ENCODE measurements at places on chromosomes 7 and 10.

DNA sequence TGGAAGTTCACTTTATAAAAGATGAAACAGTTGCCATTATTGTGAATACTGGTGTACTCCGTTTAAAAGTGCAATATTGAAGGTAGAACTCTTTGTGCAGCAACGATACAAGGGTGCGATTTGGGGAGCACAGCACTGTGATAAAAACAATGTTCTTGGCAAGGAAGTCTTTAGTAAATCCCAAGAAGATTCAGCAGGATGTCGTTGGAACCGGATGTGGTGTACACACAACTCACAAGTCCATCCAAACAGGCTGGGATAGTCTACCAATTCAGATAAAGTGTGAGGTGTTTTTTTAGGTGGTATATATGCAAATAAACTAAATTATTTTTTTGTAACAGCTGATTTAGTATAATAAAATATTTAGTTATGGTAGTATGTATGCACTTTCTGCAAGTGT is 46.7 kb downstream of the ZNF777 start:
- no peak for DNase-seq

DNA sequence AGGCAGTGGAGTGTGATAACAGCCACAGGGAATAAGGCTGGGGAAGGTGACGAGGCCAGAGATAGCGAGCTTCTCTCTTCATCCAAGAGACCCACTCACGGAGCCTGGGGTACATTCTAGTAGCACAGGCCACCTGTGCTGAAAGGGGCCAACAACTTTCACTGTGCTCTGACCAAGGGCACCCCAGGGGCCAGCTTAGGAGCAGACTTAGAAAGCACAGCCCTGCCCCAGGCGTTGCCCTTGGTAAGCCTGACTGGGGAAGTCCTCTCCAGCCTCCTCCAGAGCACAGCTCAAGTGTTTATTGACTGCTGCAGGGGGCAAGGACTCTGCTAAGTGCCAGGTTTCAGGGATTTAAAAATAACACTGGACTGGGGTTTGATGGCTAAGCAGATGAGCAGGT is 44.7 kb downstream of the EBF3 start:
- no peak for DNase-seq

DNA sequence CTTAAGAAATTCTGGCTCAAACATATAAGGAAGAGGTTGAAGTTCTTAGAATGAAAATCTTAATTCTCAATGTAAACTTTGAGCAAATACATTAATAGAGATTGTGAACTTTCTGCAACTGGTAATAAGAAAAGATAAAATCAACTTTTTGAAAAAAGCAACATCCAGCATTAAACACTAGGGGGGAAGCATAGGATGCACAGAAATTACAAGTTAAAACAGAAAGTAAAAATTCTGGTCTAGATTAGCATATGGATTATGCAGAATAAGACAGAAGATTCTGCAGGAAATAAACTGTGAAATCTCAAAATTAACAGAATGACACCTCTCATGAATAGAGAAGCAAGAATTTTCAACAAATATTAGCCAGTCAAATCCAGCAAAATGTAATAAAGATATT is 38.0 kb upstream of the CAV2 start:
- DNase-seq, result no peak

DNA sequence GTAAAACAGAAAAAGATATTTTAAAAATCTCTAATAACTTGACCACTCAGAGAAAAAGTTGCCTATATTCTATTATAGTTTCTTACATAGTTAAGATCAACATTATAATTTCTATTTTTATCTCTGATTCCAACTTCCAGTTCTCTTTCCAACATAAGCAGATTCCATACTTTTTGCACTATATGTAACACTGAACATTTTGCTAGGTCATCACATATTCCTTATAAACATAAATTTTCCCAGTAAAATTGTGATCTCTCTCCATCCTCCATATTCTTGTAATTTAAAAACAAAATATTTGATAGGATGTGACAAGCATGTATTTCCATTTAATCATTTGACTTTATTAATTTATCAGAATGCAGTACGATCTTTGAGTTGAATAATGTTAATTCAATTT is 170.4 kb upstream of the THSD7A start:
- no peak for DNase-seq

- DNase-seq, result no peak
Observed at GRCh38 chr7:23787272-23787671, 77.3 kb downstream of the STK31 start.

GRCh38 chr7:94656658-94656924 is 658 bp upstream of the SGCE start:
- no peak for DNase-seq

GRCh38 chr10:124344266-124344590 is 74.5 kb downstream of the OAT start:
- no peak for DNase-seq

- DNase-seq, result no peak
Observed at GRCh38 chr7:32532086-32532485, 36.8 kb downstream of the AVL9 start.

DNA sequence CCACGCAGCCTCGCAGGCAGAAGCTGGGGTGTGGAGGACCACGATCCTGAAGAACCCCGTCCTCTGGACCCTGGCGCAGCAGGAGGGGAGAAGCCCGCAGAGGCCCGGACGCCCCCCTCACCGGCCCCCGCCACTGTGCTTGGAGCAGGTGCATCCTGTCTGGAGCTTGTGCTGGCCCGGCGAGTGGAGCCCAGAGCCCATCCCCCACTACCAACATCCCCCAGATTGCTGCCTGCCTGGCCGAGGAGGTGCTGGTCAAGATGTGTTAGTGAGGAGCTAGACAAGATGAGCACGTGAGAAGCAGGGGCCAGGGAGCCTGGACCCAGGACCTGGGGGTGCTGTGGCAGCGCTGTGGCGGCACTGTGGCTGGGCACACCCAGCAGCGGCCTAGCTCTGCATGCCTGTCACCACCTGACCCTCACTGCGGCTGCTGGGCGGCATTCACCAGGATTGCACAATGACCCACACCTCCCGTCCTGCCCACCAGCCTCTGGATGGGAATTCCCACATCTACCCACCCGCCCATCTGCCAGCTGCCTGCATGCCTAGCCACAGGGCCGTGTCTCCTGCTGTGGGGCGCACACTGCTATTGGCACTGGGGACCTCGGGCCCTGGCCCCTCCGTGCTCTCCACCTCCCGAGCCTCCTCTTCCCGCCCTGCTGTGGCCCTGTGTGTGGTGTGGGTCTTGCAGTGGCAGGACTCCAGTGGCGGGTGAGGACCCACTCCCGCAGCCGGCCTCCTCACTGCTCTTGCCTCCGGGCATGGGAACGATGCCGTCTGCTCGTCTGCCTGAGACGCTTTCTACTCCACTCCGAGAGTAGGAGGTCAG is 11.8 kb downstream of the GPR146 start:
- DNase-seq, result no peak

Measured in activated CD4-positive, alpha-beta T cell treated with anti-CD3 and anti-CD28 coated beads, Interleukin-2, amount 50 U/mL, for 1 hour (primary cell).